ENCODE measurements at places on chromosomes 5 and 9. TPM values are rescaled to one million over a fixed set of nuclear protein-coding genes. Genes with fewer than 3 reads are reported as not detected.

Gene TMOD1
- polyA plus RNA-seq: 0.67 TPM

Gene ZDHHC11
- 10.1 TPM for polyA plus RNA-seq

Gene GDNF
- polyA plus RNA-seq: 19.6 TPM

Gene DRD1
- polyA plus RNA-seq: not detected

Gene LCN9
- not detected for polyA plus RNA-seq

Gene INSL4
- not detected for polyA plus RNA-seq

Gene SHROOM1
- 14.1 TPM for polyA plus RNA-seq

Gene PCDHGA11
- polyA plus RNA-seq: 3.9 TPM

Gene GABRG2
- 0.07 TPM for polyA plus RNA-seq

Gene CEP72
- 8.7 TPM for polyA plus RNA-seq

Gene PCDHGA10
- polyA plus RNA-seq: 3.7 TPM

Gene UBQLN1
- polyA plus RNA-seq: 112 TPM

Gene IL33
- 7.6 TPM for polyA plus RNA-seq

Gene FABP6
- polyA plus RNA-seq: not detected

Gene SNCB
- 0.42 TPM for polyA plus RNA-seq

Gene IL4
- 0.38 TPM for polyA plus RNA-seq

Gene MROH2B
- polyA plus RNA-seq: not detected

Gene MAST4
- 16.8 TPM for polyA plus RNA-seq

Gene SV2C
- 0.23 TPM for polyA plus RNA-seq

Gene PAPPA
- polyA plus RNA-seq: 6.5 TPM

Gene LRRC19
- 16.4 TPM for polyA plus RNA-seq

Gene DCANP1
- 0.14 TPM for polyA plus RNA-seq

Gene PLAC8L1
- 0.76 TPM for polyA plus RNA-seq

Gene NME5
- polyA plus RNA-seq: 26.3 TPM

Gene NUDCD2
- 56.0 TPM for polyA plus RNA-seq

Gene CDH9
- 9.0 TPM for polyA plus RNA-seq

Gene ZCCHC7
- polyA plus RNA-seq: 21.8 TPM

Gene PCDHA10
- polyA plus RNA-seq: 0.75 TPM

Gene CDC20B
- 0.59 TPM for polyA plus RNA-seq

Gene ACOT12
- polyA plus RNA-seq: 0.53 TPM

Gene SLC36A2
- 13.1 TPM for polyA plus RNA-seq

Gene NUP188
- polyA plus RNA-seq: 46.6 TPM

Gene KCNT1
- polyA plus RNA-seq: 0.24 TPM

Gene CMBL
- 41.6 TPM for polyA plus RNA-seq

Gene ANKRA2
- polyA plus RNA-seq: 57.2 TPM

Gene FOXI1
- 7.9 TPM for polyA plus RNA-seq

Gene BTNL9
- 14.9 TPM for polyA plus RNA-seq

Gene RLN1
- 0.72 TPM for polyA plus RNA-seq

Gene GRAMD2B
- polyA plus RNA-seq: 28.5 TPM

Gene CCDC171
- polyA plus RNA-seq: 7.0 TPM

Gene FAM170A
- polyA plus RNA-seq: 0.15 TPM

Gene DOK3
- 3.8 TPM for polyA plus RNA-seq

Gene RANBP3L
- 6.2 TPM for polyA plus RNA-seq

Gene IRX1
- 45.5 TPM for polyA plus RNA-seq

Gene CNOT8
- polyA plus RNA-seq: 74.6 TPM

Gene KCTD16
- 2.5 TPM for polyA plus RNA-seq

Gene GARNL3
- 13.9 TPM for polyA plus RNA-seq

Measured in renal cortex interstitium (tissue), 15 donors.